ENCODE measurements at places on chromosomes 12 and 14. TPM values are rescaled to one million over a fixed set of nuclear protein-coding genes. Genes with fewer than 3 reads are reported as not detected.

GRCh38 chr14:66133666-66134065, 352.5 kb upstream of the CCDC196 start:
- DNase-seq, result no peak
- H3K27me3 ChIP-seq, result no peaks in the 10 kb centered on the region
- H3K36me3 ChIP-seq, result no peaks in the 10 kb centered on the region
- H3K27ac ChIP-seq, result no peak overlapping the region
- no peaks in the 10 kb centered on the region for H3K4me1 ChIP-seq

GRCh38 chr12:97557116-97557515, 94.5 kb downstream of the RMST start:
- H3K27me3 ChIP-seq, result no peaks in the 10 kb centered on the region
- no peaks in the 10 kb centered on the region for H3K36me3 ChIP-seq
- no peaks in the 10 kb centered on the region for H3K4me1 ChIP-seq
- no peak overlapping the region for H3K27ac ChIP-seq

DNA sequence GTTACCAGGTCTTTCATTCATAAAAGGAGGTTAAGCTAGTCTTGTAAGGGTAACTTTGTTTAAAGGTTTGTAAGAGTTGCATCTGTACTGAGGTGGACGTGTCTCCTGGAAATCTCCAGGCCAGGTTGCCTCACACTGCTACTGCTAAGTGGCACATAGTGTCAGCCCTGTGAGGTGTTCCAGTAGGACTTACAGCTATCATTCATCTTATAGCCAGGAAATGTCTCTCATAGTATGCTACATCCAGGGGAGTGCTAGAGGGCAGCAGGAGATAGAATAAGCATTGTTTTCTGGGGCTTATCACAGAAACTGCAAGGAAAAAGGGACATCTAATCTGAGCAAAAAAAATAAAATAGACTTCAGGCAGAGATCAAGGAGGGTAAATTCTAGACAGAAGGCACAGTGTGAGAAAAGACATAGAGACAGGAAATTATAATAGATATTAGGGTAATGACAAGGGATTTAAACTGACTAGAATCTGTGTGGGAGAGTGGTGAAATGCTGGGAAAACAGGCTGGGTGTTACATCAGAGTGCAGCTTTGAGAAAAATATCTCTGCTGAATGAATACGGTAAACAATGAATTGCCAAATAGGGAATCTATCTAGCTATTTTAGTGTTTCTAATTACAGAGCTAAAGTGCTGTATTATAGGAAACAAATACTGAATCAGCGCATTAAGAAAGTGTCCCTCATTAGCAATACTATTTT, 205.1 kb upstream of the ABCD2 start:
- no peaks in the 10 kb centered on the region for H3K36me3 ChIP-seq
- H3K4me3 ChIP-seq, result no peak overlapping the region
- H3K27ac ChIP-seq, result no peak overlapping the region
- no peaks in the 10 kb centered on the region for H3K27me3 ChIP-seq
- H3K4me1 ChIP-seq, result no peaks in the 10 kb centered on the region

GRCh38 chr12:122841544-122842321, 6.5 kb downstream of the HIP1R start:
- H3K27me3 ChIP-seq, result no peaks in the 10 kb centered on the region
- H3K4me1 ChIP-seq, result no peaks in the 10 kb centered on the region
- H3K36me3 ChIP-seq, result no peaks in the 10 kb centered on the region
- no peak overlapping the region for H3K4me3 ChIP-seq

DNA sequence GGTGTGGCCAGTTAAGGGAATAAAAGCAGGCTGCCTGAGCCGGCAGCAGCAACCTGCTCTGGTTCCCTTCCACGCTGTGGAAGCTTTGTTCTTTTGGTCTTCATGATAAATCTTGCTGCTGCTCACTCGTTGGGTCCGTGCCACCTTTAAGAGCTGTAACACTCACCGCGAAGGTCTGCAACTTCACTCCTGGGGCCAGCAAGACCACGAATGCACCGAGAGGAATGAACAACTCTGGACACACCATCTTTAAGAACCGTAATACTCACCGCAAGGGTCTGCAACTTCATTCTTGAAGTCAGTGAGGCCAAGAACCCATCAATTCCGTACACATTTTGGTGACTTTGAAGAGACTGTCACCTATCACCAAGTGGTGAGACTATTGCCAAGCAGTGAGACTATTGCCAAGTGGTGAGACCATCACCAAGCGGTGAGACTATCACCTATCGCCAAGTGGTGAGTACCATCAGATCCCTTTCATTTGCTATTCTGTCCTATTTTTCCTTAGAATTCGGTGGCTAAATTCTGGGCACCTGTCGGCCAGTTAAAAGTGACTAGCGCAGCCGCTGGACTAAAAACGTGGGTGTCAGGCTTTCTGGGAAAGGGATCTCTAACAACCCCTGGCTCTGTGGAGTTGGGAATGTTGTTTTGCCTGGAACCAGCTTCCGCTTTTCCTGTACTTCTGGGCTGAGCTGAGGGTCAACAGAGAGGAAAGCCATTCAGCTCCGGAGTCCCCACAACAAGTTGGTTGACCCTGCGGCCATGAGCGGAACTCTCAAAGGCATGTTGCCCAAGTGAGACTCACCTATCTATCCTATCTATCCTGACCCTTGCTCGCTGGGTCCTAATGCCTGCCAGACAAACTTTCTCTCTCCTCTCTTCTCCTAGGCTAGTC, at the start of gene DHRS2:
DHRS2 (plus strand) TSS at position 48 of the 895 bp plus-strand sequence. CDS start 2,501 bp downstream, outside the sequence.
- H3K27me3 ChIP-seq, result no peaks in the 10 kb centered on the region
- no peak for DNase-seq
- H3K27ac ChIP-seq, result no peak within 1 kb of the TSS
- H3K4me3 ChIP-seq, result no peak within 1 kb of the TSS

DNA sequence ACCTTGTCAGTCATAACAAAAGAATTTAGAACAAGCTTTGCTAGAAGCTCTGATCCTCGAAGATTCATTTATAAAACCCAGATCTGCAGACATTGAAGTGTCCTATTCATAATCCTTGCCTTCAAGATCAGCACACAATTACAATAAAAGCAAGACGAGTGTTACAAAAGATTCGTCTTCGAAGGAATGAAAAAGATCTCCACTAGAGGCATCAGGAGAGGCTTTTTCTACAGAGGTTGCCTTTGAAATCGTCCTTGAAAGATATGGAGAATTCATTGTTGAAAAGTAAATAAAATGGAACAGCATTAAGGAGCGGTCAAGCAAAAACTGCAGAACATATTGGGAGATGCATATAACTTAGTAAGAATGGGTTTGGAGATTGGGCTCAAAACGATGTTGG, 146.4 kb downstream of the BMP4 start:
- H3K36me3 ChIP-seq, result no peaks in the 10 kb centered on the region
- no peaks in the 10 kb centered on the region for H3K4me1 ChIP-seq
- no peak for DNase-seq
- H3K27me3 ChIP-seq, result no peaks in the 10 kb centered on the region
- H3K27ac ChIP-seq, result no peak overlapping the region

GRCh38 chr12:15411842-15412241, 89.5 kb downstream of the PTPRO start:
- H3K4me1 ChIP-seq, result no peaks in the 10 kb centered on the region
- no peak overlapping the region for H3K27ac ChIP-seq
- H3K36me3 ChIP-seq, result no peaks in the 10 kb centered on the region

GRCh38 chr12:13959131-13959723, 22.2 kb downstream of the GRIN2B start:
- H3K36me3 ChIP-seq, result no peaks in the 10 kb centered on the region
- DNase-seq, result no peak
- no peak overlapping the region for H3K27ac ChIP-seq
- no peaks in the 10 kb centered on the region for H3K27me3 ChIP-seq
- H3K4me1 ChIP-seq, result no peaks in the 10 kb centered on the region
- H3K4me3 ChIP-seq, result no peak overlapping the region

GRCh38 chr12:57104292-57104910, 6.8 kb downstream of the STAT6 start:
- H3K4me3 ChIP-seq, result no peak overlapping the region
- no peaks in the 10 kb centered on the region for H3K27me3 ChIP-seq
- no peak overlapping the region for H3K27ac ChIP-seq
- H3K36me3 ChIP-seq, result peaks cover 79% of the 10 kb centered on the region

DNA sequence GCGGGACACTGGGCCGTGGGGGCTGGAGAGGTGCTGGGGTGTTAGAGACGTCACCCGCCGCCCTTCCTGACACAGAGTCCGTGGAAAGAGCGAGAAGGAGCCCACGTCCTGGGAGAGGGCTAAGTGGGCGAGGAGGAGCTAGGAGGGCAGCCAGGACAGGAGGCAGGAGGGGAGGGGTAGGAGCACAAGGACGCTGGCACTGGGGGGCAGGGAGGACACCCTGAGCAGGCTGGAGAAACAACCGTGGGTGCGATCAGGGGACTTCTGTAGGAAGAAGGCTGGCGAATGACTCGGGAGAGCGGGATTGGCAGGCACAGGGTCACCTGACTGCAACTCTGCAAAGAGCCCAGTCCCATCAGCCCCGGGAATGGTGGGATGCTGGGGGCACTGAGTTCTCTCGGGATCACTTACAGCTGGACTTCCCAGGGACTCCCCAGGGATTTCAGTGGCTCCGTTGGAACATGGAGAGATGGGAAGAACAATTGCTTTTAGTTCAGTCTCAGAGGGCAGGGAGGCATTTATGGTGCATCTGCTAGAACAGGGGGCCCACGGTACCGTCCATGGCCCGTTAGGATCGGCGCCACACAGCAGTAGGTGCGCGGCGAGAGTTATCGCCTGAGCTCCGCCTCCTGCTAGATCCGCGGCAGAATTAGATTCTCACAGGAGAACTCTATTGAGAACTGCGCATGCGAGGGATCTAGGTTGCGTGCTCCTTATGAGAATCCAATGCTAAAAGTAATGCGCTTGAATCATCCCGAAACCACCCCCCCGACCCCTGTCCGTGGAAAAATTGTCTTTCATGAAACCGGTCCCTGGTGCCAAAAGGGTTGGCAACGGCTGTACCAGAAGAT, 24.3 kb downstream of the UBR7 start:
- H3K4me3 ChIP-seq, result peak overlapping the region; percentile 39
- peaks cover 14% of the 10 kb centered on the region for H3K4me1 ChIP-seq
- H3K27me3 ChIP-seq, result no peaks in the 10 kb centered on the region
- DNase-seq, result no peak

DNA sequence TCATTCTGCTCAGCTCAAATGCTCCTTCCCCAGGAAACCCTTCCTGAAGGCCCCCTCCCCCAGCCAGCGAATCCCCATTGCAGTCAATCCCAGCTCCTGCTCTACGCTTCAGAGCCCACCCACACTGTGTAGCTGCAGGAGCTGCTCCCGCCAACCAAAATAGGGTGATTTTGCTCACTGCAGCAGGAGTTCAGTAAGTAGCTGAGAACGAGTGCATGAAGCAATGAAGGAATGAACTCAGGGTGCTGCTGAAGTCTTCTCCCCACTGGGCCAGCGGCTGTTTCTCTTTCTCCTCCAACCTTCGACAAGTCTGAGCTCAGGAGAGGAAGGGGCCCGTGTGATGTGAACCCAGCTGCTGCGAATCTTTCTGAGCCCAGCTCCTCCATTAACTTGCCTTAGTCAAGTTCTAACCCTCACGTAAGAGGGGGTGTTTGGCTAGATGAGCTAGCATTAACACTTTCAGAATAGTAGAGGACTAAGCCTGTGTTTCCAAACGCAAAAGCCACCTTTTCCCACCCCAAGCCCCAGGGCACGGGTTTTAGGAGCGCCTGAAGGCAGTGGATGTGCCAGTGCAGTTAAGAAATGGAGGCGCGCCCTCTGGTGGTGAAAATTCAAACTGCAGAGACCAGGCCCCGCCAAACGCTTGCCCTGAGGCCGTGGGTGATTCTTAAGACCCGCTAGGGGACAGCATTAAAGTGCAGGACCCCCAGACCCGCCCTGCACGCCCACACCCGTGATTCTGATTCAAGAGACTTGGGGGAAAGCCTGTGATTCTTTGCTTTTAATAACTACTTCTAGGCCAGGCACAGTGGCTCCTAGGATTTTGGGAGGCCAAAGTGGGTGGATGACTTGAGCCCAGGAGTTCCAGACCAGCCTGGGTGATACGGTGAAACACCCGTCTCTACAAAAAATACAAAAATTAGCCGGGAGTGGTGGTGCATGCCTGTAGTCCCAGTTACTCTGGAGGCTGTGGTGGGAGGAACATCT, 11.9 kb upstream of the SERPINA4 start:
- no peak overlapping the region for H3K4me3 ChIP-seq
- no peaks in the 10 kb centered on the region for H3K4me1 ChIP-seq
- no peaks in the 10 kb centered on the region for H3K36me3 ChIP-seq
- no peak overlapping the region for H3K27ac ChIP-seq
- no peak for DNase-seq

- H3K27ac ChIP-seq, result peak overlapping the region; percentile 72
- H3K27me3 ChIP-seq, result no peaks in the 10 kb centered on the region
- H3K4me1 ChIP-seq, result peaks cover 31% of the 10 kb centered on the region
- H3K36me3 ChIP-seq, result no peaks in the 10 kb centered on the region
- DNase-seq, result no peak
These were observed 44.0 kb upstream of the ISM2 start for GRCh38 chr14:77542421-77543239.

DNA sequence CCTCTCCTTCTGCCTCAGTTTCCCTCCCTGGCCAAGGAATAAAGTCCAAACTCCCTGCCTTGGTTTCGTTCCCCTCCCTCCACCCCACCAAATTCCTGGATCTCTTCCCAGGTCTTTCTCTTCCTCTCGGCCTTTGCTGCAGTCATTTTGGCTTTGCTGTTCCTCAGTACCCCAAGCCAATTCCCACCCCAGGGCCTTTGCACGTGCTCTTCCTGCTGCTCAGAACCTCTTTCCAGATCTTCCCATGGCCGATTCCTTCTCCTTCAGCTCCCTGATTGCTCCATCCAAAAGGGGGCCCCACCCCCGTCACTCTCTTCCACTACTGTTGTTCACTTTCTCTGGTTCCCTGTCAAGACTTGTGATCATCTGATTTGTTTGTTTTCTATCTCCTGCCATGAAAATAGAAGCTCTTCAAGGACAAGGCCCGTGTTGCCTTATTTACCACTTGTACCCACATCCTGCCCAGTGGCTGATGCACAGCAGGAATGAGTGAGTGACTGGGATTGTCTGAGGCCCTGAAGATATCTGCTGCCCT, 3.1 kb downstream of the HNF1A start:
- no peaks in the 10 kb centered on the region for H3K27me3 ChIP-seq
- no peak overlapping the region for H3K27ac ChIP-seq
- no peak overlapping the region for H3K4me3 ChIP-seq
- H3K36me3 ChIP-seq, result no peaks in the 10 kb centered on the region
- peaks cover 15% of the 10 kb centered on the region for H3K4me1 ChIP-seq

TC2N gene
- total RNA-seq, result 49.2 TPM

NELL2 gene
- 3.1 TPM for total RNA-seq

RND1 gene
- total RNA-seq, result 0.36 TPM

RILPL2 gene
- total RNA-seq, result 5.0 TPM

ZFHX2 gene
- total RNA-seq, result 1.9 TPM

NRIP2 gene
- 10.0 TPM for total RNA-seq

All from sigmoid colon (tissue), 7 donors.